Heart left ventricle (tissue), 16 donors: ENCODE measurements at places on chromosomes 16 and 17.

DNA sequence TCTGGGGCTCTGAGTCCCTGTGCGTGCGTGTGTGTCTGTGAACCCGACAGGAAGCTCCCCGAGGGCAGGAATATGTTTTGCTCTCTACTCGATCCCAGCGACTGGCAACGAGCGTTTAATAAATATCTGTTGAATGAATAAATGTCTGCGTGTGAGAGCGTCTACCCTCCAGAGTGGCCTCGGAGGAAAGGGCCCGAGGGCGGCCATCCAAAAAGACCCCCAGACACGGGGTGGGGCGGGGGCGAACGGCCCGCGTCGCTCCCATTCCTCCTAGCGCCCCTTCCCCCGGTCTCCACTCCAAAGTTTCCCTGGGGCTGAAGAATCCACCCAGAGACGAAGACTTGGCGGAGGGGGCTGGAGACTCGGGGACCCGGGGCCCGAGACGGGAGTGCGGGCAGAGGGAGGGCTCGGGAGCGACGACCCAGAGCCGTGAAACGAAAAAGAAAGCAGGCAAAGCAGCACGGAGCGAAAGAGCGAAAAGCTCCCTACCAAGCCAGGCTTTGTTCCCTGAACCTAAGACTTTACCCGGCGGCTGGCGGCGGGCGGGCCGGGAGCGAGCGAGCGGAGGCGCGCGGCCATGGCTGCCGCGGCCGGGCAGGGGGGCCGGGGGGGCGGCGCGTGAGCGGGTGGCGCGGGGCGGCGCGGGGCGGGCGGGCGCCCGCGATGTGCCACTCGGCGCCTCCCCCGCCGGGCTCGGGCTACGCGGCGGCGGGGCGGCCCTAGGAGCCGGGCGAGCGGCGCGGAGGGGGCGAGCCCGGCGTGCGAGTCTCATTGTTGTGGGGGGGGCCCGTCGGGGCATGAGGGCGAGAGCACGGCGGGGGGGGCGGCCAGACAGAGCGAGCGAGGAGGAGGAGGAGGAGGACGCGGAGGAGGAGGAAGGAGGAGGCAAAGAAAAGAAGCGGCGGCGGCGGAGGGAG, at the start of gene MLLT6:
Gene MLLT6 (plus strand): TSS at position 668 of the 917 bp plus-strand sequence. CDS start 360 bp downstream, outside the sequence.
- peak within 1 kb of the TSS; percentile 82 for H3K4me3 ChIP-seq
- H3K27me3 ChIP-seq: no peaks in the 10 kb centered on the region
- H3K27ac ChIP-seq: peak within 1 kb of the TSS; percentile 92
- peaks cover 16% of the 10 kb centered on the region for H3K36me3 ChIP-seq
- DNase-seq: peak; percentile 85

- H3K27me3 ChIP-seq: peaks cover 8% of the 10 kb centered on the region
- no peaks in the 10 kb centered on the region for H3K36me3 ChIP-seq
- no peak overlapping the region for H3K27ac ChIP-seq
- no peak for DNase-seq
Observed at GRCh38 chr17:38416840-38417209, 11.4 kb upstream of the ARHGAP23 start.

DNA sequence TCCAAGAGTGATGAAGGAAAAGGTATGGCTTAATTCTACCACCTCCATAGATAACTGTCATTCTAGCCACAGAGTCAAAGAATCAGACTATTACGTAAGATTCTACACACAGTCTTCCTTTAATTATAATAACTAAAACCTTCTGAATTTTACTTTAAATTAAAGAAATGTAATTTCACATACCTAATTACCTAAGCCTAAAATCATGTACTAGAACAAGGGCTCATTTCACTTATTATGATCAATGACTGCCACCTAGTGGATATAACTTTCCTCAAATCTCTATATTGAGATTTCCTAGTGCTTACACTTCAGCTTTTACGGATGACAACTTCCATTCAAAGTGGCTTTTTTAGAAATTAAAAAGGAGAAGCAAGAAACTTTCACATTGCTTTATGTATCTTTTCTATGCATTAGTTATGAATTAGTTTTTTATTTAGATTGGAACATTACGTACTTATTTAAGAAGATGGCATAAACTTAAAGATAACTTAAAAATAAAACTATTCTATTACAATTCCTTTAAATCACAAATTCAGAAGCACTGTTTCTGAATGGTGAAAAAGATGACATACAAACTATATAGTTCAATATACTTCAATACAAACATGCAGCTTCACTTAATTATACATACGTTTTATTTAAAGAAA, 18.2 kb upstream of the ABCA10 start:
- H3K36me3 ChIP-seq: peaks cover 24% of the 10 kb centered on the region
- H3K27me3 ChIP-seq: no peaks in the 10 kb centered on the region
- H3K27ac ChIP-seq: no peak overlapping the region
- no peak overlapping the region for H3K4me3 ChIP-seq
- no peak for DNase-seq

DNA sequence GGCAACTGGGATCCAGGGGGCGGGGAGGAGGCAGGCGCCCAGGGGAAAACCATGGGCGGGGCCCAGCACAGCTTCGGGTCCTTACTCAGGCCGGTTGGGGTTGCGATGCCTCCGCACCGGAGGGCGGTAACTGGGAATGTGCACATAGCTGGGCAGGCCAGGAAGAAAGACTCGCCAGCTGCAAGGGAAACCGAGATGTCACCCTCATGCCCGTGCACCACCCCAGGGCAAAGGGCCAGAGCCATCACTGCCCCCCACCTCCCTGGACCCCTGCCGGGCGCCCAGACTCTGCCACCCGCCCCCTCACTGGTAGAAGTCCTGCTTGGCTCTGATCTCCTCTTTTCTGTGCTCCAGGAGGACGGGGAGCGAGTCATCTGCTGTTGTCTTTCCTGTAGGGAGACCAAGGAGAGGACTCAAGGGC, 6.7 kb downstream of the ALOX12B start:
- H3K36me3 ChIP-seq: no peaks in the 10 kb centered on the region
- no peak overlapping the region for H3K4me3 ChIP-seq
- no peak overlapping the region for H3K27ac ChIP-seq

GRCh38 chr16:50498431-50499155, 49.6 kb upstream of the NKD1 start:
- H3K36me3 ChIP-seq: no peaks in the 10 kb centered on the region
- H3K4me3 ChIP-seq: no peak overlapping the region
- H3K4me1 ChIP-seq: no peaks in the 10 kb centered on the region
- no peak for DNase-seq

- H3K36me3 ChIP-seq: no peaks in the 10 kb centered on the region
- H3K27me3 ChIP-seq: no peaks in the 10 kb centered on the region
- H3K4me3 ChIP-seq: peak overlapping the region; percentile 82
- no peak for DNase-seq
Observed at GRCh38 chr17:35245196-35245486, 2.3 kb downstream of the SLFN5 start.

DNA sequence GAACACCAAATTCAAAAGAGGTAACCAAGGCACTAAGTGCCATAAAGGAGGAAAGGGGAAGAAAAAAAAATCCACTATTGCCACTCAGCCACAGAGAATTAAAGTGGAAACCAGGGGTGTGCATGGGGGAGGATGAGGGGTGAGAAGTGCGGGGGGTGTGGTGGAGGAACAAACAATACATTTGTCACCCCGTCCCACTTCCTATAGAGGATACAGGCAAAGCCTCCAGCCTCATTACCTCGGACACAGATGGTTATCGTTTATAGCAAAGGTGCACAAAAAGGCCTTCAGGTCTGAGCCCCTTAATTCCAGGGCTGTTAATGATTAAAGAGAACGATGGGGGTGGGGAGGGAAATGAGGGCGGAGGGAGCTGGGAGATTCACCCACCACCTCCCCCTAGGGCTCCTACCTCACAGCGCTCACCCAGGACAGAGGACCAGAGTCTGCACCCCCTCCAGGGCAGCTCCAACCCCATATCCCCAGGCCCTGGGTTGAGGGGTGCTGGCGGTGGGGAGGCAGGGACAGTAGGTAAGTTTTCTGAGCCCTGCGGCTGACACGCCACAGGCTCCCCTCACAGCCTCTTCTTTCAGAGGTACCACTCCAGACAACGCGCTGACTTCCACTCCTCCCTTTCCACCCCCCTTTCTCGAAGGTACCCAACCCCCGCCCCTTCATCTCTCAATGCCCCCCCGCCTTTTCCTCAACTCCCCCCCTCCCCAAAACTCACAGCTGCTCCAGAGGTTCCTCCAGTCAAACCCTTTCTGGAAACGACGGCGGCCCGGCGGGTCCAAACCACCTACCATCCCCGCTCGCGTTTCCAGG, 470 bp downstream of the DCUN1D3 start:
- H3K4me3 ChIP-seq: peak overlapping the region; percentile 85
- DNase-seq: no peak
- peaks cover 32% of the 10 kb centered on the region for H3K4me1 ChIP-seq

DNA sequence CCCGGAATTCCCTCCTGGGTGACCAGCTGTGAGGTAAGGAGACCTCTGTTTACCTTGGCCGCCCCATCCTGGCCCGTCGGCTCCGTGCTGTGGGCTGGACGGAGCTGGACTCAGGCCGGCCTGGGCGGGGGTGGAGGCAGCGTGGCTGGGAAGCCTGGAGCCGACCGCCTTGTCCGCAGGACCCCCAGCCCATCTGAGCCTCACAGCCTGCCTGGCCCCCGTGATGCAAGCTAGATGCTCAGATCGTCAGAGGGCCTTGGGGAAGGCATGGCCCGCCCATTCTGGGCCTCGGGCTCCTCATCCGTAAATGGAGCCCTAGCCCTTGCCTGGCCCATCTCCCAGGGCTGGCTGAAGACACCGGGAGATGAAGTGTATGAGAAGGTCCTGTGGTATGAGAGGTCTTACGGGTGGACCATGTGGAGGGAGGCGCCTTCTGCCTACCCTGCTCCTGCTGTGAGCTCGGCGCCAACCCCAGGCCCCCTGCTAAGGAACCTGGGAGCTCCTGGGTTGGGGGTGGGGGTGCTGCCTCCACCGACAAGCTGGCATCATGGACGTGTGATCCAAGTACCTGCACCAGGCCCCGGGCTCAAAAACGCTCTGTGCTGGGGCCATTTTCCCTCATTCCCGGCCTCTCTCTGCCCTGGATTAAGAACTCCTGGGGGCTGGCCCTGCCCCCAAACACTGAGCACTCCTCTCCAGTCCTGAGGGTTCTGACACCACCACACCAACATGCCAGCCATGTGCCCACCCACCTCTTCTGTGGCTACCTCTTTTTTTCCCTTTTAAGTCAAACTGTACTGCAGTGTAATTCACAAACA, 5.4 kb upstream of the P2RX1 start:
- no peak for DNase-seq
- H3K36me3 ChIP-seq: no peaks in the 10 kb centered on the region
- H3K4me3 ChIP-seq: no peak overlapping the region
- H3K4me1 ChIP-seq: peaks cover 10% of the 10 kb centered on the region

- DNase-seq: no peak
- peaks cover 51% of the 10 kb centered on the region for H3K4me1 ChIP-seq
- no peak overlapping the region for H3K4me3 ChIP-seq
- H3K27me3 ChIP-seq: no peaks in the 10 kb centered on the region
- no peaks in the 10 kb centered on the region for H3K36me3 ChIP-seq
- no peak overlapping the region for H3K27ac ChIP-seq
Observed at GRCh38 chr16:88477631-88478519, 24.8 kb downstream of the ZFPM1 start.

DNA sequence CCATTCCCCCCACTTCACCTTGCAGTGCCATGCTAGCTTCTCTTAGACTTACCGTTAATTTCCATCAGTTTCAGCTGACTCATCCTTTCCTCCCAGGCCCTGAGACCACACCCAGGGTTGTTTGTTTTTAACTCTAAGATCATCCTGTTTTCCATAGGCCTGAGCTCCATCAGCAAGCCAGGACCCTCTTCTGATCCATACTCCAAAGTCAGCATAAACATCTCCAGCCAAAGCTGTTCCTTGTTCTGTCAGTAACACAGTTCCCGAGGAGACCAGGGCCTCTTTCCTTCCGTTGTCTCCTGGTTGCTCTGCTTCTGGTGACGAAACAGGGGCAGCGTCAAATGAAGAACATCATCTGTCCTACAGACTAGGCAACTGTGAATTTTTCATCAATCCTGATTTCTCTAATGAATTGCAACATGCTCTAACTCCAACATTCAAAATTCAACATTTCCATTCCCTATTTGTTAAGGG, 83.8 kb upstream of the HNF1B start:
- no peak overlapping the region for H3K4me3 ChIP-seq
- no peaks in the 10 kb centered on the region for H3K4me1 ChIP-seq
- H3K27me3 ChIP-seq: no peaks in the 10 kb centered on the region
- H3K36me3 ChIP-seq: no peaks in the 10 kb centered on the region
- peak overlapping the region; percentile 57 for H3K27ac ChIP-seq

DNA sequence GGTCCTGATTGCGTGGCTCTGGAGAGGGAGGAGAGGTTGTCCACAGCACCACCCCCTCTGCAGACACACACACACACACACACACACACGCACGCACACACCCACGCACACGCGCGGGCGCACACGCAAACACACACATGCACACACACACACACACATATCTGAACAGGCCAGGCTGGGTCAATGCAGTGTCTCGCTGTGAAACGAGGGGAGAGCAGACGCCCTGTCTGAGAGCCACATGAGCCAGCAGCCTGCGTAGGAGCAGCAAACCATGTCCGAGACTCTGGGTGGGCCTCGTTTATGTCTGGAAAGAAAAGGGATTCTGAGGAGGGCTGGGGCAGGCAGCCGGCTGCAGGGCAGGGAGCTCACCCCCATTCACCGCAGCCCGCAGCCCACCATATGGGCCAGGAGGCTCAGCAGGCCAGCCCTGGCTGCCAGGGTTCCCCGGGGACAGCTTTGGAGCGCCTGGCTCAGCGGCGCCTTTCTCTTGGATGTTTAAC, 93.3 kb upstream of the TNRC6C start:
- DNase-seq: peak; percentile 67
- peak overlapping the region; percentile 74 for H3K27ac ChIP-seq
- H3K4me1 ChIP-seq: peaks cover 45% of the 10 kb centered on the region
- no peaks in the 10 kb centered on the region for H3K27me3 ChIP-seq
- no peak overlapping the region for H3K4me3 ChIP-seq
- H3K36me3 ChIP-seq: no peaks in the 10 kb centered on the region

GRCh38 chr16:82650804-82651203, 24.0 kb downstream of the CDH13 start:
- H3K4me1 ChIP-seq: peaks cover 57% of the 10 kb centered on the region
- no peak overlapping the region for H3K4me3 ChIP-seq
- no peak overlapping the region for H3K27ac ChIP-seq
- H3K36me3 ChIP-seq: no peaks in the 10 kb centered on the region
- no peak for DNase-seq

DNA sequence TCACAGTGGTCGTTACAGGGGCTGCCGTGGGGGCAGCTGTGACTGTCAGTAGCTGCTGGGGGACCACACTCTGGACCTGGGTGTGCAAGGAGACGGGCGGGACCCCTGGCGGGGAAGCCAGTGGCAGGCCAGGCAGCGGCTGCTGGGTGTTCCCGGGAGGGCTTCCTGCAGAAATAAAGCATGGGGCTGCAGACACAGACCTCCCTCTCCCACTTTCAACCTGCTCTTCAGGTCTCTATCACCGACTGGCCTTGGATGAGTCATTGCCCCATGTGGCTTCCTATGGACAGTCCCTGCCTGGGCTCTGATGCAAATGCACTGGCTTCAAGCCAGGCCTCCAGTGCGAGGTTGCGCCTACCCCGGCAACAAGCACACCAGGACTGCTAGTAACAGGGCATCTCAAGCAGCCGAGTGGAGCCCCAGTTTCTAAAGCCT, 17.2 kb downstream of the SREBF1 start:
- H3K36me3 ChIP-seq: peaks cover 30% of the 10 kb centered on the region
- peak; percentile 61 for DNase-seq
- peaks cover 71% of the 10 kb centered on the region for H3K4me1 ChIP-seq
- H3K4me3 ChIP-seq: no peak overlapping the region
- no peak overlapping the region for H3K27ac ChIP-seq
